Keratinocyte (primary cell): ENCODE measurements at places on chromosomes 7 and 10. TPM values are rescaled to one million over a fixed set of nuclear protein-coding genes. Genes with fewer than 3 reads are reported as not detected.

DNA sequence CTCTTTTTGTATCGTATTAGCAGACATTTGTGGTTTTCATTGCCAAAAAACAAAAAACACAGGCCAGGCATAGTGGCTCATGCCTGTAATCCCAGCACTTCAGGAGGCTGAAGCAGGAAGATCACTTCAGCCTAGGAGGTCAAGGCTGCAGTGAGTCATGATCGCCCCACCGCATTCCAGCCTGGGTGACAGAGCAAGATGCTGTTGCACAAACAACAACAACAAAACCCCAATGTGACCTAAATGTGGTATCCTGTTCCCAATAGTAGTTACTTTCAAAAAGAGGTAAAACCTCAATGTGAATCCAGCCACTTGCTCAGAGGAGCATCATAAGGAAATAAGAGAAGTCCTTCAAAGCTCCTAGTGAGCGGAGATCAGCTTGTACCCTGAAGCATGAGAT lies 45.8 kb upstream of the SKAP2 start:
- no peak for DNase-seq

DNA sequence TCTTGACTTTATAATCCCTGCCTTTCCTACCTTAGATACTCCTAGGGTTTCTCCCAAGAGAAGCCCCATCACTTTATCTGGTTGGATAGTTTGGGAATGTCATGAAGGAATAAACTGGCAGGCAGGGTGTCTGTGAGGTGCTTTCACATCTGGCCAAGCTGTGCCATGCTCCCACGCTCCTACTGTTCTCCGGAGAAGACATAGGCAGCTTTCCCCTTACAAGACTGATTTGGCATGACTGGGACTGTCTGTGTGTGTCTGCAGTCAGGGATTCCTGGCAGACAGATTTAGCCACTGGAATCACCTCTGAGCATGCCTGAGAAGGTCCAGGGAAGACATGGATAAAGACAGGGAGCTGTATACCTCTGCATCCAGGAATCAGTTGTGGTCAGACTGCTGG lies 45.3 kb downstream of the HK1 start:
- DNase-seq = no peak

DNA sequence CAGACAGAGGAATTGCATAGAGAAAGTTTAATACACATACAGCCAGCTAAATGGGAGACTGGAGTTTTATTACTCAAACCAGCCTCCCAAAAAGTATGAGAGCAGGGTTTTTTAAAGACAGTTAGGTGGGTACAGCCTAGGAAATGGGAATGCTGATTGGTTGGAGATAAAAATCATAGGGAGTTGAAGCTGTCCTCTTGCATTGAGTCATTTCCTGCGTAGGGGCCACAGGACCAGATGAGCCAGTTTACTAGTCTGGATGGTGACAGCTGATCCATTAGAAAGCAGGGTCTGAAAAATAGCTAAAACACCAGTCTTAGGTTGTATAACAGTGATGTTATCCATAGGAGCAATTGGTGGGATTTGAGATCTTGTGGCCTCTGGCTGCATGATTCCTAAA lies 76.1 kb upstream of the POM121L12 start:
- DNase-seq = no peak

Gene AASS
- 5.8 to 10.3 TPM (median 6.8 TPM) in 3 replicates for polyA plus RNA-seq

Gene DLX6
- 0.05 TPM in 1 of 3 replicates, not detected in the others for polyA plus RNA-seq

Gene RAPGEF5
- 1.3 to 2.1 TPM (median 1.5 TPM) in 3 replicates for polyA plus RNA-seq

Gene PNLIPRP2
- not detected in 3 replicates for polyA plus RNA-seq
